ENCODE measurements at places on chromosomes 16 and 17.

GRCh38 chr17:81871387-81872230 lies 472 bp upstream of the ARHGDIA start:
- peak; percentile 90 for DNase-seq

GRCh38 chr17:77822302-77823030 lies 136.0 kb upstream of the TNRC6C start:
- DNase-seq: no peak

- peak; percentile 35 for DNase-seq
Observed at GRCh38 chr16:117379-118365, 20.8 kb downstream of the NPRL3 start.

DNA sequence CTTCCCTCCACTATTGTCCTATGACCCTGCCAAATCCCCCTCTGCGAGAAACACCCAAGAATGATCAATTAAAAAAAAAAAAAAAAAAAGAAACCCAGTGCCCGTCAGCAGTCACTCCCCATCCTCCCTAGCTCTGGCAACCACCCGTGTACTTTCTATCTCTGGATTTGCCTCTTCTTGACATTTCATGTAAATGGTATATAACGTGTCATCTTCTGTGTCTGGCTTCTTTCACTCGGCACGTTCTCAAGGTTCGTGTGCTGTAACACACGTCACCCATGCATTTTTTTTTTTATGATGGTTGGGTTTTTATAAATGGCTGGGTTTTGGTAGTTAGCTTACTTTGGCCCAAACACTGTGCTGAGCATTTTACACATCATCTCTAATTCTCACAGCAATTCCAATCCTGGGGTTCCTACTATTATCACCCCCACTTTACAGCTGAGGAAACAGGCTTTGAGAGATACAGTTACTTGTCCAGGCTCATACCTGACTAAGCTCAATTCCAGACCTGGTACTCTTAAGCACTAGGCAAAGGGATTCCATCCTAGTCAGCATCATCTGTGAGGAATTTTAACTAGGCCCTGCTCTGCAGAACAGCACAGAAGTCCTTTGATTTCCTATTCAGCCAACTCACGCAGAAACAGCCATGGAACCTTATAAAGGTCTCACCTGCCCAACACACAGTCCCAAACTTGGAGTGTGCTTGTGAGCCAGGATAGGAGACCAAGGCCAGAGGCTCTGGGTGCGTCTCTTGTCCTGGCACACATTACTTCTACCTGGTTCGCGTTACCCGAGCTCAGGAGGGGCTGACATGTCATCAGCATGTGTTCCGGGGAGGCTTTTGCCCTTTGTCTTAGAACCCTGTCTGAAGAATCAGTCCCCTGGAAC lies 11.7 kb downstream of the NDUFAB1 start:
- DNase-seq: no peak

DNA sequence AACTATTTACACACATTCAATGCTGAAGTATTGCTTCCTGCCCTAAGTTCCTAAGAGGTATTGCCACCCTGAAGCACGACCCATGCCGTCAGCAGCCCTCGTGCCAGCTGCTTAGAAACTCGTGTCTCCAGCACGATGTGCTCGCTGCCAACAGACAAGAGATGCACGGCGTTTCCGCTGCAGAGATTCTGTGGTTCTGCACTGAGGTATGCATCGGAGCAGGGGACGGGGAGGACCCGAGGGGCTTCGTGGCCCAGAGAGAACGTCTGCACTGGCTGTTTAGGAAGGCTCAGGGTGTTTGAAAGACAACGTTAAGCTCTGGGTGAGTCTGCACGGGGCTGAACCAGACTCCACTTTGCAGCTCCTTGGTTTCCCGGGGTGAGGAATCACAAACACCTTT lies 82.7 kb upstream of the CREBBP start:
- no peak for DNase-seq

- DNase-seq: no peak
Observed at GRCh38 chr17:80257716-80258213, 2.9 kb upstream of the RNF213 start.

DNA sequence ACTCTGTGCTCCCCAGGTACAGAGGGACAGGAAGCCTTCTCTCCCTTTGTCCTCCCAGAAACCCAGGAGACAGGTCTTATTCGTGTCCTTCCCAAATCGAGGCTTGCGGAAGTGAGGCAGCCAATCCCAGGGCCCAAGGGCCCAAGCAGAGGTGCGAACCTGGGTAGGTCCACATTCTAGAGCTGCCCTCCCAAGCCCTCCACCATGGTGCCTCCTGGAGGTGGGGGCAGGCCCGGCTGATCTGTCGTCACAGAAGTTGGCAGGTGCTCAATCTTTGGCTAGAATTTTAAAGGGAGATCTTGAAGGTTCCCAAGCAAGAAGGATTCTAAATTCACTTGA lies 21.5 kb downstream of the MRC2 start:
- no peak for DNase-seq

GRCh38 chr16:68031951-68032350 lies 8.9 kb downstream of the DUS2 start:
- DNase-seq: no peak

DNA sequence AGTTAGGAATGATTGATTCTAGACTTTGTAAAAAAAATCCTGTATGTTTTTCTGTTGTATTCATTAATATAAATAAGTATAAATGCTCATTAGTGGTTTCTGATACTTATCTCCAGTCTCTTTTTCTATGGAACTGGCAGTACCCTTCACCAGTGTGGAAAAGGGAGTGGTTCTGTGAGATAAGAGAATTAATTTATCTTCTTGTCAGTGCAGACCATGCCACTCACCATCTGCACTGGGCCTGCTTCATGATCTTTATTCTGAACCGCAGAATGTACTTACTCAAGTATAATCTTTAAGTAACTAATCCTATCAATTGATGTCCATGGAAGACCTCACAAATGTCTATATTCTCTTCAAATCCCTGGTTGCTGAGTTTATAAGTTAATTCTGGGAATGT lies 836.1 kb upstream of the CDH8 start:
- no peak for DNase-seq

DNA sequence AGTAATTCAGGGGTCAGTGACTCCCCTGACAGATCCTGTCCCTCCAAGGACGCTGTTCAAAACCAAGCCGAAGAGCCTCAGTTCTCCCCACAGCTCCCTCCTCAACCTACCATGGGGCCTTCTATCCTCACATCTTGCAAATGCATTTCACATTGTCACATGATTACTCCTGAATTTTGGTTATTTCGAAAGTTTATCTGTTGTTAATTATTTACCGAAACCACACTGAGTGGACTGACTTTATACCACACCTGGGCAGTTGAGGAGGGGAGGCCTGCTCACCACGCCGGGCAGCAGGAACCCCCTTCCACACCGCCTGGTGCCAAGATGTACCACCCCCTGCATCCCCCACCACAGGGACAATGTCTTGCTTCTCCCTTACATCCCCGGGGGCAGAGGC lies 4.7 kb downstream of the TIMP2 start:
- DNase-seq: no peak

DNA sequence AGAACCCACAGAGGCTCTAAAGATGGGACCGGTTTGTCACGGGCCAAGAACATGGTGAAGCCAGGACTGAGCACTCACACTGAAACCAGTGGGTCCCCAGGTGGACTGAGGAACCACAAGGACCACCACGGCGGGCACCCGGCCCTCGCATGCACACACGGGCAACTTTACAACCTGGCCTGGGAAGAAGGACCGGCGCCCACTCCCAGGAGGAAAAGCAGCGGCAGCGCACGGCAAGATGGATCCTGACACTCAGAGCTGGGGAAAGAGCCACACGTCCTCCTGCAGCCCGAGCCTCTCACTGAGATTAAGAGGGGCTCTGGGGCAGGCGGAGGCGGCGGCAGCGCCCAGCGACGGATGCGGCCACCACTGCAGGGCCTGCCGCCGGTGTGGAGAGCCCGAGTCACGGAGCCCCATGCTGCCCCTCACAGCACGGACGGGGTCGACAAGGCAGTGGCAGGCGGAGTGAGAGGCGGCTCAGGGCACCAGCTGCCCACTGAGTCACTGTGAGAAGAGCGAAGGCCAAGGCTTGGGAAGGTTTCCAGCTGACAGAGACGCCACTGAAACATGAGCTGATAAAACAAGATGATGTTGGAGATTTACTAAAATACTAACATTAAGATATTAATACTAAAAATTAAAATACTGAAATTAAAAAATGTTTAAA lies 118.3 kb downstream of the ANKRD11 start:
- DNase-seq: no peak
